A172 (cell line): ENCODE measurements at places on chromosomes 3 and 15. TPM values are rescaled to one million over a fixed set of nuclear protein-coding genes. Genes with fewer than 3 reads are reported as not detected.

IQCF2 gene
- not detected in 2 replicates for total RNA-seq

DNA sequence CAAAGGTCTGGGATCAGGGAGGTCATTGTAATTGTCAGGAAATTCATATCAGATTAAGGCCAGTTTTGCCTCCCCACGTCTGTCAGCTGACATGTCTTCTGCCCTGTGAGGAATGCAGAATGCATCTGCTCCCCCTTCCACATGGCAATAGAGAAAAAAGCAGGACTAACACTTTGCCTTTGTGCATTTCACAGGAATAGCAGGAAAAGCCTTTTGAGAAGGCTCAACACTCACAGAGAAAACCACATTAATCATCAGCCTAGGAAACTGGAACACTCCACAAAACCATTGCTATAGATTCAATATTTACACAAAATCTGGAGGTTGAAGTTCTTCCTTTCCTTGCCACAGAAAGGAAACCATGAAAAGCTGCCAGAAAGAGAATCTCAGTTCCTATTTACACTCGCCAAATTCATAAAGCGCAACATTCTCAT, 165.2 kb upstream of the HES1 start:
- DNase-seq: no peak

- no peak for DNase-seq
Observed at GRCh38 chr3:12963231-12963896, 109.9 kb downstream of the IQSEC1 start.

FAM107A gene
- not detected in 2 replicates for total RNA-seq

DNA sequence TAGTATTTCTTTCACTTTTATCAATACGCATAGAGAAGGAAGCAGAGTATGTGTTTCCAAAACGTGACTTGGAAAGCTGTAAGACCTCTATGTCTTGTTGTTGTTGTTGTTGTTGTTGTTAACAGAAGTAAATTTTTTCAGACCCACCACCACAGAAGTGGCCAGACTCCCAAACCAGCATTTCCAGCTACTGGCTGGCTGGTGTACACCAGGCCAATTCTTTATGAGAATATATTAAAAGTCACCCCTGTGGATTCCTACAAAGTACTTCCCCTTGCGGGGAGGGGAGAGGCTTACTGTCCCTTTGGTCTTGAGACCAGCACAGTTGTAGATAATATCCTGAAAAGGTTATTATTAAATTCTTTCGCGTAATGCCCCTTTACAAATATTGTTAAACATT, 1.6 kb upstream of the FOXP1 start:
- DNase-seq: no peak

DNA sequence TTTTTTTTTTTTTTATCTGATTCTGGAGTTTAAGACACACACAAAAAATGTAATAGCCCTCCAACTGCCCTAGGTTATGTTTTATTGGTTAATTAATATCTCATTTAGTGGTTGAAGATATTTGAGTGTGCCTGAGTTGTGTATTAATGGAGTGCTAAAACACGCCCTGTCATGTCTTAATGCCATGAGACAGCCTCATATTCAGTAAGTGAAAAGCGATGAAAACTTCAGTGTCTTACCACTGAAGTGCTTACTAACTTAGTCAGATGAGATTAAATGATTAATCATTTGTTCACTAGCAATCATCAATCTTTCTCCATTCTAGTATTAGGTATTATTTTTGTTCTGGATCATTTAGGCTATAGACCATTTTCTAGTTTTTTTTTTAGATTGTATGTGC, 544.7 kb upstream of the ROBO2 start:
- DNase-seq: no peak

DNA sequence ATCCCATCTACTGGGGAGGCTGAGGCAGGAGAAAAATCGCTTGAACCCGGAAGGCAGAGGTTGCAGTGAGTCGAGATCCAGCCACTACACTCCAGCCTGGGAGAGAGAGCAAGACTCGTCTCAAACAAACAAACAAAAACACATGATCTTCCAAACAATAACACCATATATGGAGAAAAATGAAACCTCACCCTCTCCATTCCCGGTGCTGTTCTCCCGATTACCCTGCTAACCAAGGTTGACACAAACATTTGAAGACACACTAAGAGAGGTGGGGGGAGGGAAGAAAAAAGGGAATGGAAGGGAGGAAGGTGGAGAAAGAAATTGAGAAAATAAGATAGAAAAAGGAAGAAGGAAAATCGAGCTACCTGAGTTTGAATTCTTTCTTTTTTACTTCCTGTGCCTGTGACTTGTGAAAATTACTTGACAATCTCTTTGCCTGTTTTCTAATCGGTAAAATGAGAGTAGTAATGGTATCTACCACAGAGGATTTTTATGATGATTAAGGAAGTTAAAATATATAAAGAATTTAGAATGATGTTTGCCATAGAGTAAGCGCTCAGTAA, 1.1 kb upstream of the PLSCR2 start:
- no peak for DNase-seq

DNA sequence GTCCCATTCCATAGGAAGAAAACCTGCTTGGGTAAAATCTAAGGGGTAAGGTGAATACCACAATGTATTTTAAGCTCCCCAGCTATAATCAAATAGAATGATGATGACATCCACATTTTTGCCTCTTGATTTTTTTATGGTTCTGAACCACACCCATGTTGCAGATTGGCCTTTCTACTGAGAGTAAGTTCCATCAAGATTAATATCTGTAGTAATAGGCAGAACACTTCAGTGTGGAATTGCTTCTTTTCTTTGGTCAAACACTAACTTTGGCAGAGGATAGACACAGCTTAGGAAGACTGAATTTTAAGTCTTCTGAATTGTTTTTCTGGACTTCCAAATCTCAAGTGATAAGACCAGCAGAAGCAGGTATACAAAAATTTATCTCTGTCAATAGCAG, 27.0 kb downstream of the PLS1 start:
- no peak for DNase-seq

PLSCR1 gene
- total RNA-seq: 66.0 and 69.2 TPM in 2 replicates

- no peak for DNase-seq
Observed at GRCh38 chr3:73820431-73820830, 195.7 kb upstream of the PDZRN3 start.

DNA sequence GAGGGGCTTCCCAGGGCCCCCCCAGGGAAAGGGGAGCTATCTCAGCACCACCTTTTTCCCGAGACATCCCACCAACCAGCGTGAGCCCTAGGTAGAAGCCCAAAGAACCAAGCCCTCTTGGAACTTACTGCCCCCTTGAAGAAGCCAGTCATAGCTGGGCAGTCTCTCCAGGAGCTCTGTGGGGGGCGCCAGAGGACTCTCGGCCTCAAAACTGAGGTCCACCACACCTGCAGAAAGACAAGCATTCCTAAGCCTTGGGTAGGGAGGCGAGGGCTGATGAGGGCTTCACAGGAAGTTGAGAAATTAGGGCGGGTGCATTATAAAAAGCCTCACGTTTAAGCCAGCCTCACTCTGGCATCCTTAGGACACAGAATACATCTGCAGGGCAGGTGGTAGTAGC, 9.0 kb downstream of the SSUH2 start:
- no peak for DNase-seq

DNA sequence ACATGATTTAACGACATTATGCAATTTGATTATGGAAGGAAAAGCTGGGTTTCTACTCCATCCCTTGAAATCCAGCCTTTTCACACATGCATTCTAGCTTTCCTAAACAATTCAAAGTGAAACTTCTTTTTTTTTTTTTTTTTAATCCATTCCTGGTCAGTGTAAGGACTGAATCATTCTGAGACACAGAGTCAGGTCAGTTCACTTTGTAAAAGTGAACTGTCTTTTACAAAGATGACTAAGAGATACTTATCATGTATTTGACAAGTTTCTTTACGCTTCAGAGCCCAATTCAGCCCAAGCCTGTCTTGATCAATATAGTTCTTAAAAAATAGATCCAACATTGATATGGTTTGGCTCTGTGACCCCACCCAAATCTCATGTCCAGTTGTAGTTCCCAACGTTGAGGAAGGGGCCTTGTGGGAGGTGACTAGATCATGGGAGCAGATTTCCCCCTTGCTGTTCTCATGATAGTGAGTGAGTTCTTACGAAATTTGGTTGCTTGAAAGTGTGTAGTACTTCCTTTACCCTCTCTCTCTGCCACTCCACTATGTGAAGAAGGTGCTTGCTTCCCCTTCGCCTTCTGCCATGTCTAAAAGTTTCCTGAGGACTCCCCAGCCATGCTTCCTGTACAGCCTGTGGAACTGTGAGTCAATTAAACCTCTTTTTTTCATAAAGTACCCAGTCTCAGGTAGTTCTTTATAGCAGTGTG, 345.6 kb upstream of the THBS1 start:
- peak; percentile 41 for DNase-seq

- DNase-seq: no peak
Observed at GRCh38 chr3:82938821-82939328, 1177.4 kb upstream of the GBE1 start.

DNA sequence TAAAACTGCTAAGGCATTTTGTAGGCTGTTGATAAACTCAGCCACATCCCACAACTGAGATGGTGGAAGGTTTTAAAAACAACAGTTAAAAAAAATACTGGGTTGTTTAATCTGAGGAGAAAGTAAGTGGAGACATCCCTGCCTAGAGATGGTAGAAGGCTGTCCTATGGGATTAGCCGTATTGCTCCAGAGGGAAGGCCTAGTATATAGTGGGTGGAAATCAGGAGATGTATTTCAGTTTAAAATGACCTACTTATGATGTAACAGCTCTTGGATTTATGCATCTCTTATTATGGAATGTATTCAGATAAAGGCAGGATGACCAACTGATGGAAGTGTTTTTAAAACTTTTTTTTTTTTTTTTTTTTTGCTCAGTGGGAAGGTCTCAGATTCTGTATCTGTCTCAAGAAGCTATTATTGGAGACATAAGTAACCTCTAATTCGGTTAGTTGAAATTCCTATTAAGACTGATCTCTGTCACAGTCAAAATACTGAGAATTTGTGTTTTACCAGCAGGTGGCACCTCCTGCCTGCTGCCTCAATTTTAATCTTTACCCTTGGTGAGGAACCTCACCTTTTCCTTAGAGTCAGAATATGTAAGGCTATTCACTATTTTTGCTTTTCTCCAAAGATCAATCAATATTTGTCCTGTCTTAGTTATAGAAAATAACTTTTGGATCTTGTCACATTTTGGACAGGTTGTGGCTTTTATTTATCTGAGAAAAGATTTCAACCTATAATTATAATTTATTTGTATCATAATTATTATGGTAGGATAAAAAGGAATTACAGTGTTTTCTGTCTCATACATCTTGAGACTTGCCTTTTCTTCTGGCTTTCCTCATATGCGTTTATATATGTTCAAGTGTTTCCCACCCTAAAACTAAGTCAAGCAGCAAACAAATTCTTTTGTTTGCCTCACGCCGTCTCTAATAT, 63.0 kb downstream of the VPS8 start:
- peak; percentile 32 for DNase-seq

DNA sequence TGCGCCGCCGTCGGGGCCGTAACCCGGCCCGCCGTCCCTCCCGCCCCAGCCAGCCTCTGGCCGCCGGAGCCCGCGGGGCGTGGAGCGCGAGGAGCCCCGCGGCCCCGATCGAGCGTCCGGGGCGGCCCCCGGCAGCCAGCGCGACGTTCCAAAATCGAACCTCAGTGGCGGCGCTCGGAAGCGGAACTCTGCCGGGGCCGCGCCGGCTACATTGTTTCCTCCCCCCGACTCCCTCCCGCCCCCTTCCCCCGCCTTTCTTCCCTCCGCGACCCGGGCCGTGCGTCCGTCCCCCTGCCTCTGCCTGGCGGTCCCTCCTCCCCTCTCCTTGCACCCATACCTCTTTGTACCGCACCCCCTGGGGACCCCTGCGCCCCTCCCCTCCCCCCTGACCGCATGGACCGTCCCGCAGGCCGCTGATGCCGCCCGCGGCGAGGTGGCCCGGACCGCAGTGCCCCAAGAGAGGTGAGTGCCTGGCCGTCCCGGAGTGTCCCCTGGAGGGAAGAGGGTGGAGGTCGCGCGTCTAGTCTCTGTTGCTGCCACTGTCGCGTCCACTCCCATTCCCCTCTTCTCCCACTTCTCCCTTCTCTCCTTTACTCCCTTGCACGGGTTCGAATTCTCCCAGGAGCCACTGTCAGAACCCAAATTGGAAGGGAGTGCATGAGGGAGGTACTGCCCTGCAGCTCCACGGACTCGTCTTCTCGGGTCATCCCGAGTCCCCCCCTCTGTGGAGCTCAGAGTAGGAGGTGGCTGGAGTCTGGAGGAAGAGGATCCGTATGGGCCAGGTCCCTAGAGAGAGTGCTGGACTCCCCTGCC, 585 bp downstream of the CSK start:
- no peak for DNase-seq

NR2E3 gene
- total RNA-seq: not detected in 2 replicates

DNA sequence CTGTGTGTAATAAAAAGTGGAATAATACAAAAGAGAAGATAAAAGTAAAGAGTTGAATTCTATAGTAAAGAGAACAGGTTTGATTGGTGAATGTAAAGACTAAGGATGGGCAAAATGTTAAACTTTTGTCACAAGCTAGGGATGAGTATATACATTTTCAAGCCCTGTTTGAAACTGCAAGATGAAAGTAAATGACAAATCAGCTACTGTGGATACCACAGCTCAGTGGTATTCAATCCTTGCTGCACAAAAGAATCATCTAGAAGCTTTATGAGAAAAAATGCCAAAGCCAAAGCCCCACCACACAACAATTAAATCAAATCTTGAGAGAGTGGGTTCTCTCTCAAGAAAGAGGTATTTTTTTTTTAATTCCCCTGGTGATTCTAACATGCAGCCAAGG, 67.7 kb downstream of the VPS13C start:
- DNase-seq: no peak

CYP8B1 gene
- not detected in 2 replicates for total RNA-seq

GRCh38 chr3:177469216-177469615, 271.9 kb upstream of the TBL1XR1 start:
- DNase-seq: no peak

DNA sequence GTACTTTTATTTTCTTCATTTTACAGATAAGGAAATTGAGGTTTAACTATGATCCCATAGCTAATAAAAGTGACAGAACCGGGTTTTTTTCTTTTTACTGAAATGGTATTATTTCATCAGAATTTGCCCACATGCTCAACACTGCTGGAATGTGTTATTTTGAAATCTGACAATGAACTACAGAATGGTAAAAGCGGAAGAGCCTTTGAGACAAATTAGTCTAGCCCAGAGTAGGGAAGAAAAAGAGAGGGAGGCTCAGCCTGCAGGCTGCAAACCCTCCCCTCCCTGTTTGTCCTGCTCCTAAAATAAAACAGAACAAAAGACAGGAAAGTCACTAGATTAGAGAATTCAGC, 100.3 kb upstream of the LIPC start:
- DNase-seq: no peak

TGM4 gene
- total RNA-seq: 0.10 and 0.65 TPM in 2 replicates

TSPAN3 gene
- 396 and 439 TPM in 2 replicates for total RNA-seq

GRCh38 chr3:160010578-160010977, 21.9 kb downstream of the IL12A start:
- DNase-seq: no peak

SLC12A1 gene
- not detected in 2 replicates for total RNA-seq

GRCh38 chr3:143952569-143953072, 19.0 kb upstream of the DIPK2A start:
- DNase-seq: no peak

GRCh38 chr15:74434263-74435136, 742 bp upstream of the SEMA7A start:
- no peak for DNase-seq

ARNT2 gene
- total RNA-seq: 14.2 and 18.5 TPM in 2 replicates
